ENCODE measurements at places on chromosomes 13 and 19. TPM values are rescaled to one million over a fixed set of nuclear protein-coding genes. Genes with fewer than 3 reads are reported as not detected.

SERPINE3 gene
- total RNA-seq, result not detected

GRCh38 chr13:74151859-74152258 lies 17.7 kb upstream of the KLF12 start:
- no peak overlapping the region for H3K27ac ChIP-seq
- H3K27me3 ChIP-seq, result no peaks in the 10 kb centered on the region
- no peak for DNase-seq
- no peaks in the 10 kb centered on the region for H3K36me3 ChIP-seq
- H3K4me3 ChIP-seq, result no peak overlapping the region
- H3K4me1 ChIP-seq, result no peaks in the 10 kb centered on the region

TMEM238 gene
- total RNA-seq, result 7.4 TPM

GRCh38 chr13:105047676-105048295 lies 1487.7 kb downstream of the EFNB2 start:
- DNase-seq, result no peak
- no peaks in the 10 kb centered on the region for H3K4me1 ChIP-seq
- H3K27me3 ChIP-seq, result no peaks in the 10 kb centered on the region
- no peak overlapping the region for H3K27ac ChIP-seq
- no peak overlapping the region for H3K4me3 ChIP-seq

DNA sequence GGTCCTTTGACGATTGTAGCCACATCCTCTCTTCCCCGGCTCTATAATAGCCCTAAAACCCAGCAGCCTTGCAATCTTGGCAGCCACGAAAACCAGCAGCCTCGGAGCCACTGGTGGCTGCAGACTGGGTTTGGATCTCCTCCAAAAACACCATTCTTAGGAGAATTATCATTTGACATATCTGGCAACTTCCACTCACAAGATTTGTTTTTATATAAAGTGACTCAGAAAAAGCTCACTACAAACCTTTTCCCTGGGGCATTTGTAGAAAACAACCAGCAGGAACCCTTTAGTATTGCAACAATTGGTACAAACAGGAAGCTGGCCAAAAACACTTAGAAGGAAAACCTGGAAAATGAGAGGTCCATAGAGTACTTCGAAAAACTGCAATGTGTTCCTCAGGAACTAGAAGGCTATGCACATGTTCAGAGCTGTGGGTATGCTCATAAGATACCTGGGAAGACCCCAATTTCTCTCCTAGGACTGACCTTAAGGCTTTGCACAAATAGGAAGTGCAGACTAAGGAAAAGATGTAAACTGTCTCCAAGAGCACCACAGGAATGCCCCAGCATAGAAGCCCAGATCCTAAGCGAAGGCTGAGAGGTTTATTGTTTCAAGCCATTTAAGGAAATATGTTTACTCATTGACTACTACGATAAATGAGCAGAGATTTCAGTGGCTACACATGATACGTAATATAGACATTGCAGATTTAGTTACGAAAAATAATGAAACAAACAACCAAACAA lies 71.2 kb downstream of the MYO16 start:
- no peaks in the 10 kb centered on the region for H3K36me3 ChIP-seq
- H3K27me3 ChIP-seq, result no peaks in the 10 kb centered on the region
- DNase-seq, result no peak
- H3K27ac ChIP-seq, result no peak overlapping the region

- H3K4me3 ChIP-seq, result no peak overlapping the region
- H3K36me3 ChIP-seq, result no peaks in the 10 kb centered on the region
- no peaks in the 10 kb centered on the region for H3K27me3 ChIP-seq
- no peaks in the 10 kb centered on the region for H3K4me1 ChIP-seq
- H3K27ac ChIP-seq, result no peak overlapping the region
- peak; percentile 22 for DNase-seq
These were observed 12.3 kb upstream of the CADM4 start for GRCh38 chr19:43651758-43652545.

DNA sequence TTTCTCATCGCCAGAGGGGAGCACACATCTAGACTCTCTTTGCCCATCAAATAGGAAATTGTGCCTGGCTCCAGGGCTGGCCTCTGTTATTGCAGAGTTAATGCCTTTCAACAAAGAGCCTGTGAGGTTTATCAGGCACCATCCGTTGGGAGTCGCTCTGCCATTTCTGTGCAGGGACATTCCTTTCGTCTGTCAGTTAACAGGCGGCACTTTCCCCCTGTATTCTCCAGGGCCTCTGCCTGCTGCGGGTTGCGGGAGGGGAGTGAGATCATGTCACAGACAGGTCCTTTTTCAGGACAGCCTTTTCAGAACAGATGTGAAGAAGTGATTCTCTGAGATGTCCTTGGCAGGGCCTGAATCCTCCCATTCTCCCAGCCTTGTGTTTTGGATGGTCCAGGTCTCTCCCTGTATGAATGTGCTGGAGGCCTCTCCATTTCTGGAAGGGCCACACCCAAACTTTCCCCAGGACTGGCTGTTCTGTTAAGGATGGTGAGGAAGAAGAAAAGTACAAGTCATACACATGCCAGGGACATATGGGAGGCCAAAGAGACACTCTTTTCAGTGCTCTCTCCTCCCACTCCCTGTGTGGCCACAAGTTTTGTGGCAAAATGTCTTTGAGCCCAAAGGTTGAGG lies 14.9 kb downstream of the SERP2 start:
- no peaks in the 10 kb centered on the region for H3K4me1 ChIP-seq
- DNase-seq, result no peak
- no peaks in the 10 kb centered on the region for H3K36me3 ChIP-seq
- H3K4me3 ChIP-seq, result no peak overlapping the region
- no peak overlapping the region for H3K27ac ChIP-seq

- H3K4me3 ChIP-seq, result no peak overlapping the region
- no peaks in the 10 kb centered on the region for H3K4me1 ChIP-seq
- no peaks in the 10 kb centered on the region for H3K27me3 ChIP-seq
- DNase-seq, result no peak
These were observed 56.6 kb downstream of the MYO16 start for GRCh38 chr13:108686027-108686426.

GRCh38 chr19:55460670-55461258 lies 678 bp downstream of the ISOC2 start:
- peak overlapping the region; percentile 92 for H3K4me3 ChIP-seq
- H3K4me1 ChIP-seq, result peaks cover 15% of the 10 kb centered on the region
- H3K36me3 ChIP-seq, result no peaks in the 10 kb centered on the region
- H3K27ac ChIP-seq, result peak overlapping the region; percentile 92
- no peaks in the 10 kb centered on the region for H3K27me3 ChIP-seq

DNA sequence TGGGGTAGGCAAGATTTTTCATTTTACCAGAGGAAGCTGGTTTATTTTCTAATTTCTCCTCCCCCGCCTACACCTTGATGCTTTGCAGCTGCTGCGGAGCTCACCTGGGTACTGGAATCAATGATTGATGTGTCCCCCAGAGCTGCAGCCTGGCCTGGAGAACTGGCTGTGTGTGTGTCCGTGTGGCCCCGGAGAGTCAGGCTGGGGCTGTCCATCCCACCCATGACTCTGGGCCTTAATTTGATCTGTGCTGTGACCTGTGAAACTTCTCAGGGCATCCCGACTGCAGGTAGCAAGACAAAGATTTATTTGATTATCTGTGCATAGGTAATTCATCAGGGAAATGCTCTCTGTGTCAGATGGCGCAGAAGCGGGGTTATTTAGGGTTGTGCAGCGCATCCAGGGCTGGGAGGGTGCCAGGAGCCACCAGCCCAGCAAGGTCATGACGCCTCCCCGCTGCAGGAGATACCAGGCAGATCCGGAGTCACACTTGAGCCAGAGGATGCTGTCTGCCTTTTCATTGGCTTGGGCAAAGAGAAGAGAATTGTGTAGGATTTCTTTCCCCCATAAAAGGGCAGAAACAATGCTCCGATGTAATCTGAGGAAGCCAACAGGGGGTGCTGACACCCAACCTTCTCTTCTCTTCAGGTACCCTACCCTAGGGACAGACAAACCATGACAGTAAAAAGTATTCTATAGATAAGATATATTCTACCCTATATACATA lies 346.6 kb downstream of the TSHZ3 start:
- H3K27me3 ChIP-seq, result no peaks in the 10 kb centered on the region
- no peak for DNase-seq
- no peak overlapping the region for H3K27ac ChIP-seq

ZNF613 gene
- 3.1 TPM for total RNA-seq

PDE4C gene
- 0.98 TPM for total RNA-seq

DNA sequence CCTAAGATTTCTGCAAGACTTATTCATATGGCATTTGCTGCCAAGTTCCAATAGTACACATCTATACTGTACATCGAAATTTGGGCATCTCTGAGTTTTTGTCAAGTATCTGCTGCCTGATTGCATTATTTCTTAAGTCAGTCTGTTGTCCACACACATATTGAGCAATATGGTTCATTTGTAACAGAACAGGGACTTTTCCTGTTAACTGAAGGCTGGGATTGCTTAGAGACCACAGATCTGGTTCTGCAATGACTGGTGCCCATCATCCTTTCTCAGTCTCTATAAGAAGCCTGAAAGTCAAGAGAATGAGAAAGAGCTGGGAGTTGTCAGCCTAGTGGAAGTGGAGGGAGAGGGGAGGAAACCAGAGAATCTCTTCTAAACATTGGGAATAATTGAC lies 22.5 kb upstream of the MYCBP2 start:
- no peaks in the 10 kb centered on the region for H3K27me3 ChIP-seq
- no peaks in the 10 kb centered on the region for H3K36me3 ChIP-seq
- no peaks in the 10 kb centered on the region for H3K4me1 ChIP-seq
- H3K4me3 ChIP-seq, result no peak overlapping the region
- DNase-seq, result no peak

DNA sequence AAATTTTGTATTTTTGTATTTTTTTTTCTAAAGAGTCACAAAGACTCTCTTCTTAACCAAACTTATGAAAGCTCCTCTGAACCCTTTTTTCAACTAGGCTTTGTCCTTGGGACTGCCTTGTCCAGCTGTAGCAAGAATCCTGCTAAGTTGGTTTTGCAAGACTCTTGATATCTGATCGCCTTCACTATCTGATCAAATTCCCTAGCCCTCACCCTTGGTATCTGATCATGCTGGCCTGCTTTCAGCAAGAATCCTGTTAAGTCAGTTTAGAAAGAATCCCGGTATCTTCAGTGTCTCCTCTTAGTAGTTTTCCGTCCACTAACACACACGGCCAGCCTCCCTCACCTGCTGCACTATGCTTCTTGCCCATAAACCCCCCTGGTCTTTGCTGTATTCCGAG lies 1.9 kb upstream of the SIGLEC5 start:
- DNase-seq, result no peak
- H3K27me3 ChIP-seq, result no peaks in the 10 kb centered on the region
- no peaks in the 10 kb centered on the region for H3K36me3 ChIP-seq
- H3K27ac ChIP-seq, result no peak overlapping the region
- no peak overlapping the region for H3K4me3 ChIP-seq

- H3K4me3 ChIP-seq, result no peak overlapping the region
- H3K27ac ChIP-seq, result no peak overlapping the region
- H3K4me1 ChIP-seq, result no peaks in the 10 kb centered on the region
- DNase-seq, result no peak
- no peaks in the 10 kb centered on the region for H3K36me3 ChIP-seq
These were observed 433.2 kb upstream of the KLHL1 start for GRCh38 chr13:70541451-70541850.
